ENCODE measurements at places on chromosomes 1 and 21.

DNA sequence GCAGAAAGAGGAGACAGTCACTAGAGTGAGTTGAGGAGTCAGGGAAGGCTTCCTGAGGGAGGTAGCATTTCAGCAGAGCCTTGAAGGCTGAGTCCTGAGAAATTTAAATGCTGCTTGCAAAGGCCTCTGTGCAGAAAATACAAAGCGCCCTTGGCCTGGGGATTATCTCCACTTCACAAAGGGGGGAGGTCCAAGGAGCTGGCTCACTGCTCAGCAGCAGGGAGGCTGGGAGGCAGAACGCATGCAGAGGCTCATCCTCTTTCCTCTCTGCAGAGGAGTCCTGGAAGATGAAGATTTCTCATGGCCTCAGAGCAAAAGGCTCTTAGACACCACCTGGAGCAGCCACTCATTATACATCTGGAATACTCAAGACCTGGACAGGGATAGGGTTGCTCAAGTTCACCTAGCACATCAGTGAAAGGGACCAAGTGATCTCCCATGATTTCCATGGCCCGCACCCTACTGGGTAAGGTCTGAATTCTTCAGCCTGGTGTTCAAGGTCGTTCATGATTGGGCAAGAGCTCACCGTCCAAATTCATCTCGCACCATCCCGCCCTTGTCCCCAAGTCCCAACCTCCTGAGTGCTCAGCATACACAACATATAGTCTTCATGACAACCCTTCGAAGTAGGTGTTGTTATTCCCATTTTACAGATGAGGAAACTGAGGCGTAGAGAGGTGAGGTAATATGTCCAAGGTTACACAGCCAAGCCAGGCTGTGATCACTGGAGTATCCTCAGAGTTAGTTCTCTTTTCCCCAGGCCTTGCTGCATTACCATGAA is 9.0 kb downstream of the SLC1A7 start:
- no peak for DNase-seq

DNA sequence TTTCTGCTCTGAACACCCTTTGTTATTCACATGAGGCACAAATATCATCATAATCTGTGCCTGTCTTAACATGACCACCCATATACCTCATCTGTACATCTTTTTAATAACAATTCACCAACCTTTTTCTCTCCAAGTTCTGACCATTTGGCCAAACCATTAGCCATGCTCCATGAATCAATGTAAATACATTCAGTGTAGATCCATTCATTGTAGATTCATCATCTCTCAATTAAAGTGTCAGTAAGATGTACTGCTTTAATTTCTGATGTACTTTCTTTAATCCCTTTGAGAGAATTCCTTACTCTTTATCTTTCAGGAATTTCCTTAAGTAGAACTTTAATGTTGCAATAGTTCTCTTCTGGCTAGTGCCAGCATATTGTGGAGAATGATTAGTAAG is 126.2 kb upstream of the LRRC7 start:
- no peak for DNase-seq

GRCh38 chr1:58785442-58786058 is 1.7 kb upstream of the JUN start:
- DNase-seq: no peak

GRCh38 chr1:206854401-206855129 is 10.9 kb upstream of the IL20 start:
- no peak for DNase-seq

- DNase-seq: no peak
These were observed 10.7 kb downstream of the MR1 start for GRCh38 chr1:181044449-181044966.

- DNase-seq: no peak
These were observed 135.9 kb downstream of the HHAT start for GRCh38 chr1:210464519-210465039.

DNA sequence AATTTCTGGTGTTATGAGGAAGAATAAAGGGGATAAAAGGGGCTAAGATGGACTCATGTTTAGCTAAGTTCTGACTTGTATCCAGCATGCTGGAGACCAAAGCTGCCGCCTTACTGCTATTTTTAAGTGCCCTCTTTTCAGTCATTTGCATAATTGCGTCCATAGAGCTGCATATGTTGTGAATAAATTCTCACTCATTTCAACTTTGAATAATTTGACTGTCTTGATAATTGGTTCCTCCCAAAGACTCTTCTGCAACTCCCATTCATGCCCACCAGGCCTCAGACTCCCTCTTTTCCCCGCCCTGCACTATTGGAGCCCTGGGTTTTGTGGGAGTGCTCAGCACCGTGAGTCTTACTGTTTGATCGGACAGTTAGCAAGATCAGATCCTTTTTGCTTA is 45.0 kb downstream of the KIAA0040 start:
- no peak for DNase-seq

- DNase-seq: no peak
These were observed 77.8 kb upstream of the CD55 start for GRCh38 chr1:207243442-207244408.

GRCh38 chr1:175073633-175074032 is 6.0 kb downstream of the TNN start:
- DNase-seq: no peak

GRCh38 chr1:19493547-19493946 is 8.2 kb upstream of the CAPZB start:
- DNase-seq: no peak

DNA sequence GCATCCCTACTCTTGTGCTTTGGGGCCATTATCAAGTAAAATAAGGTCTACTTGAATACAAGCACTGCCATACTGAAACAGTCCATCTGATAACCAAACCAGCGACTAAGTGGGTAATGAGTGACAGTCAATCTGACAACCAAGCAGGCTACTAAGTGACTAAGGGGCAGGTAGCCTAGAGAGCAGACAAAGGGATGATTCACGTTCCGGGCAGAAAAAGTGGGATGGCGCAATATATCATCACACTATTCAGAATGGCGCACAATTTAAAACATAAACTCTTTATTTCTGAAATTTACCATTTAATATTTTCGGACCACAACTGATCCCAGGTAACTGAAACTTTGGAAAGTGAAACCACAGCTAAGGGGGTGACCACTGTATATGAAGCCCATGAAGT is 17.7 kb downstream of the NGF start:
- no peak for DNase-seq

DNA sequence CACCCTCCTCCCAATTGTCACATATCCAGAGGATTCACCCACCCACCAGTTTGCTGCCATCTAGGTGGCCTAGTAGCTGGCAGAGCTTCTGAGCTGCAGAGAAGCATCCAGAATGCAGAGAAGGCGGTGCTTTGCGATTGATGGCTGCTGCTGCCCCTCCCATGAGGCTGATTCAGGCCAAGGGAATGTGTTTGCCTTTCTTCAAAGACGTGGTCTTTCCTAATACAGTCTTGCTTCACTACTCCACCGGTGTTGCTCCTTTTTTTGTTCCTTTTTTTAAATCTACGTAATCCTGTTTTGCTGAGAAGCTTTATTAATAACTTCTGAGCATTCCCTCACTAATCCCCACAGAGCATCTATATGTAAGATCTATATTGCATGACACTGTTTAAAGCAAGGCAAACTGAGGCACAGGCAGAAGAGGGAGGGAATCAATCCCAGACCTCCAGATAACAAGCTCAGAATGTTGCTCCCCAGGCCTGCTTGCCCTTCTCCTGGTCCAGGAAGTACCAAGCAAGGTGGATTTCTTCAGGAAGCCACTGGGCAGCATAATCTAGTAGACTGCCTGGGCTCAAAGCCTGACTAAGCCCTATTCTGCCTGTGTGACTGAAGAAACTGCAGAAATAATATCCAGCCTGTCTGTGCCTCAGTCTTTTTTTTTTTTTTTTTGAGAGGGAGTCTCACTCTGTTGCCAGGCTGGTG is 275.5 kb upstream of the FMN2 start:
- peak; percentile 32 for DNase-seq

DNA sequence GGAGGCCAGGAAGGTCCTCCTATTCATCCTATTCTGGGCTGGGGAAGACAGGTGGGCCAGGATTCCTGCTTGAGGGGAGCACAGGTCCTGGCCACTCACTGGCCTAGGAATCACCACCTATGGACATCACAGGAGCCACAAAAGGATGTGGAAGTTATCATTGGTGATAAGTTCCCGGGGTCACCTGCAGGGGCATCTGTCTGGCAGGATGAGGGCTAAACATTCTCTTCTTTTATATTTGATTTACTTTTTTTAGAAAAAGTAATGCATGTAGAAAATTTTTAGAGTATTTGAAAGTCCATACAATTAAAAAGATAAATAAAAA is 33.2 kb upstream of the KIAA0040 start:
- DNase-seq: no peak

- DNase-seq: no peak
These were observed 135.3 kb downstream of the NOS1AP start for GRCh38 chr1:162204823-162205155.

DNA sequence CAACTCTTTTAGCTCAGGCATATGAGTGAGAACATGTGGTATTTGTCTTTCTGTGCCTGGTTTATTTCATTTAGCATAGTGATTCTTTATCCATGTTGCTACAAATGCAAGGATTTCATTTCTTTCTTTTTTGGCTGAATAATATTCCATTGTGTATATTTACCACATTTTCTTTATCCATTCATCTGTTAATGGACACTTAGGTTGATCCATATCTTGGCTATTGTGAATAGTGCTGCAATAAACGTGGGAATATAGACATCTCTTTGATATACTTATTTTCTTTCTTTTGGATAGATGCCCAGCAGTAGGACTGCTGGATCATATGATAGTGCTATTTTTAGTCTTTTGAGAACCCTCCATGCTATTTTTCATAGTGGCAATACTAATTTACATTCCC is 30.8 kb downstream of the ASB17 start:
- DNase-seq: no peak

DNA sequence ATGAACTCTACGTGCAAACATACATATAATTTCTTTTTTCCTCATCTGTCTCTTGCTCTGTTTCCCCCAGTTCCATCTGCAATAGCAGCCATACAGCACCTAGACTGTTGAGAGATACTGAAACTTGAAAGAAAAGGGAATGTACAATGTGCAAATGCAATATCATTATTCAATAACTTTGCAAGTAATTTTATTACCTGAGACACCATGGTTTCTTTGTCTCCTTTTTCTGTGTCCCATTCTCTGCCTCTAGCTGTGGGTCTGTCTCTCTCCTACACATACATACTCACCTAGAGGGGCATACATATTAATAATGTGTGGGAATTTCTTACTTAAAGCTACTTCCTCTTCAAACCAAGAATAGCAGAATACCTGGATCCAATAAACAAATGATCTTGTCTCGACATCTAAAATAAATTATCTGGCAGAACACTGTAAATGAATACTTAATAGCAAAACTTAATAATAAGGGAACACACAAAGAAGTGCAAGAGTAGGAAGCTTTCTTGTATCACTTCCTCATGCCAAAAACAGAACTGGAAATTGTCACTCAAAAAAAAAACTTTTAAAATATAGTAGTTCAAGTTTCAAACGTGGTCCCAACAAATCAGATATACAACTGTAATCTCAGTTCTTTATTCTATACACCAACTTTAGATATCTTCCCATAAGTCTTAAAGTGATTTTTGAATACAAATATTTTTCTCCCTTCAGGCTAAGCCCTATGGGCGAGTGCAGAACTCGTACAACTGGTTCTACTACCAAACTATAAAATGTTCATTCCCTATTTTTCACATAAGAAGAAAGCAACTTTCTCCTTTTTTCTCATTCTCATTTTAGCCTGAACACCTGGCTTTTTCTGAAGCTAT is 194.6 kb downstream of the NRIP1 start:
- DNase-seq: no peak

DNA sequence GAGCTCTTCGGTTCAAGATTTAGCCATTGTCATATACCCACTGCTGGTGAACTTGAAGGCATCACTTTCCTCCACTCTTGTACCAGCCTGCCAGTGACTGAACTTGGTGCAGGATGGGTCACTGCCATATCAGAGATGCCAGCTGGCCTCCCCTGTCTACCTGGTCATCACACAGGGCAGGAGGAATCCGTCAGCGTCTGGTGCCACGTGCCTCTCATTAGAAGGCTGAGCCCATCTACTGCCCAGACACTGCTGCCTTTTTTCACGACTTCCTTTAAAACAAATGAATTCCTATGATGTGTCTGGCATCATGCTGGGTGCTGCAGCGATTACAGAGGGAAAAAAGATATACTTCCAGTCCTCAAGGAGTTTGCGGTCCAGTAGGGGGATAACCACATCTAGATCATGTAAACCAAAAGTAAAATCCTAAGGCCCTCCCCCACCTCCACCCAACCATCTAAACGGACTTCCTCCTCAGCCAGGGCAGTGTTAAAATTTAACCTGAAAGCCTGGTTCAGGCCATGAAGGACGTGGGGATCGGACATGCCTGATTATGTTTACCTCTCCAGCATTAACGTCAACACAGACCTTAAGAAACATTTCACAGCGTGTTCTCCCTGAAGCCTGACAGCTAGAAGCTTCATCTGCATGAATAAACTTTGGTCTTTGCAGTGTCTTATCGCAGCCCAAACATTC is 29.2 kb upstream of the PDE9A start:
- no peak for DNase-seq

DNA sequence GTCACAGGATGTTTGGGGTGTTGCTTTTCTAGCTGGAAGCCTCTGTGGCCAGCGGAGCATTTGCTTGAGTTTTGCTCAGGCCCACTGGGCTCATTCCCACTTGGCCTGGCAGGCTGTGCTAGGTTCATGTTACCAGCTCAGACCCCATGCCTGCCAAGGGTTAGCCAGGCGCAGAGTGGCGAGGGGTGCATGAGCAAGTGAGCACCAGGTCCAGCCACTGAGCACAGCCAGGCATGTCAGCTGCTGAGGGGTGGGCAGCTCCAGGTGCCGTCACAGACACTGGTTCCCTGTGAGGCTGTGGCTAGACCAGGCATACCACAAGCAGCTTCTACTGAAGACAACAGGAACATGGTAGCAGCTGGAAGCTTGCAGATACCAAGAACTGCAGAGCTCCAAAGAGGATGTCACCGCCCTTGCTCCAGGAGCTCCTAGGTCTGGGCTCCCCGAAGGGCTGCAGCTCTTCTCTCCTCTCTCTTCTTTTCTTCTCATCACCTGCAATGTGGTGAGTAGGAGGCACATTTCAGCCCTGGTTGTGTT is 52.0 kb upstream of the CYYR1 start:
- no peak for DNase-seq

GRCh38 chr1:175646439-175647209 is 96.8 kb downstream of the TNR start:
- no peak for DNase-seq

DNA sequence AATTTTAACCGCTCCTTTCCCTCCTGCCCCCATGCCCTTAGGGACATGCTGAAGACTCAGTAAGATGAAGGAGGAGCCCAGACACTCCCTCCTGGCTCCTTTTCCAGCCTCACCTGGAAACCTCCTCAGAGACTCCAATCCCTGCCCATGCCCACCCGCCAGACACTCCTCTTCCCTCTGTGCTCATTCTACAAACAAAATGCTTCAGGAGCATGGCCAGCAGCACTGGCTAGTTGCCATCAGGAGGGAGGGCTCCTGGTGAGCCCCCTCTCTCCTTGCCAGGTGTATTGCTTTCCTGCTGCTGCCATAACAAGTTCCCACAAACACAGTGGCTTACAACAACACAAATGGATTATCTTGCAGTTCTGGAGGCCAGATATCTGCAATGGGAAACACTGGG is 126.1 kb downstream of the PSMG1 start:
- no peak for DNase-seq

- no peak for DNase-seq
These were observed 18.2 kb upstream of the GJA9 start for GRCh38 chr1:38899560-38899959.

GRCh38 chr1:116169898-116170297 is 58.7 kb downstream of the MAB21L3 start:
- no peak for DNase-seq
